NCI-H526 (cell line): ENCODE measurements at places on chromosomes 2 and 18.

DNA sequence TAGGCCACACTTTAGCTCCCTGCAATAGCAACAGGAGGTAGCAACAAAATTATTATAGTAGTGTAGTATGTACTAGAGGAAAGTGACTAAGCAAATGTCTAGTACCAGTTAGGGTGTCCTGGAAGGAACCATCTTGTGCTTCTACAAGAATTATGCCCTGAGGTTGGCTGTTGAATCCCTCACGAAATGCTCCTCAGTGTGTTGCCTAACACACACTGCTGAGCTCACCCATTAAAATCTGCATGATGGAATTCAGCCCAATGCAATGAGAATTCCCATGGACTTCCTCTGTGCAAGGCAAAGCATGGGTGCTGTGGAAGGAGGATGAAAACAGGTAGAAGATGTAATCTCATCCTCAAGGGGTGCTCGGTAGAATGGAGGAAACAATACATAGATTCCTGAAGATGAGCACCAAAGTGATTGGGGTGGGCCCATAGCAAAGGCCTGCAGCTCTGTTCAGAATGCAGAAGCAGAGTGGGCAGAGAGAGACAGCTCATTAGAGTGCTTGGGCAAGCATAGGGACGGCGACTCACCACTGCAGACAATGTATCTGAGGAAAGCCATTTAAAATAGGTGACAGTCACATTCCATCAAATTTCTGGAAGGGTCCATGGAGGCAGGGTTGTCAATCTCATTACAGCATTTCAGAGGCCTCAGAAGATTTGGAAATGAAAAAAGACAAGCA lies 1.2 kb upstream of the UGT1A7 start:
- no peak for DNase-seq

- no peak for DNase-seq
These were observed 6.5 kb downstream of the TTR start for GRCh38 chr18:31598021-31598805.

GRCh38 chr2:174846941-174847938 lies 83.0 kb upstream of the CHRNA1 start:
- DNase-seq = no peak

- DNase-seq = no peak
These were observed 5.7 kb upstream of the SNED1 start for GRCh38 chr2:240992572-240993291.

GRCh38 chr2:191625016-191625415 lies 52.9 kb upstream of the NABP1 start:
- no peak for DNase-seq

DNA sequence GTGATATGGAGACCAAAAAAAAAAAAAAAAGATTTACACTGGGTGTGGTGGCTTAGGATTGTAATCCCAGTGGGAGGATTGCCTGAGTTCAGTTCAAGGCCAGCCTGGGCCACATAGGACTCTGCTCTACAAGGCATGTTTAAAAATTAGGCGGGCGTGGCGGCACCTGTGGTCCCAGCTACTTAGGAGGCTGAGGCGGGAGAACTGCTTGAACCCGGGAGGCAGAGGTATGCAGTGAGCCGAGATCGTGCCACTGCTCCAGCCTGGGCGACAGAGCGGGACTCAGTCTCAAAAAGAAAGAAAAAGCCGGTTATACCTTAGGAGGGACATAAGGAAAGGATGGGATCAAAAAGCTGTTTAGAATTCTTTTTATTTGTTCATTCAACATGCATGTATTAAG lies 707 bp upstream of the SPDYA start:
- DNase-seq = no peak

DNA sequence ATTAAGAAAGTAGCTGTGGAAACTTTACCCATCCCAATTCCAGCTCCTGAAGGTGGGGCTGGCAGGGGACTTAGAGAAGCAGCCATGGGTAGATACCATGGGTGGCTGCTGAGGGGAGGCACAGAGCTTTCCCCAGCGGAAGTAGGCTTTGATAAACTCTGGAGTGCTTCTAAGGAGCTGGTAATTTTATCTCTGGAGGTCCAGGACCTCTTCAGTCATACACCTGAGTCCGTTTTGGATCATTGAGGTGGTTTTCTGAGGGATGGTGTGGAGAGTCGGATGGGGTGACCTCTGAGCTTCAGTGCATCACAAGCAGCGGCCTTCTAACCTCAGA lies 36.7 kb upstream of the BMP10 start:
- no peak for DNase-seq

GRCh38 chr2:71816815-71817214 lies 330.8 kb downstream of the CYP26B1 start:
- no peak for DNase-seq

- no peak for DNase-seq
These were observed 50.1 kb downstream of the ST3GAL5 start for GRCh38 chr2:85838641-85839040.

DNA sequence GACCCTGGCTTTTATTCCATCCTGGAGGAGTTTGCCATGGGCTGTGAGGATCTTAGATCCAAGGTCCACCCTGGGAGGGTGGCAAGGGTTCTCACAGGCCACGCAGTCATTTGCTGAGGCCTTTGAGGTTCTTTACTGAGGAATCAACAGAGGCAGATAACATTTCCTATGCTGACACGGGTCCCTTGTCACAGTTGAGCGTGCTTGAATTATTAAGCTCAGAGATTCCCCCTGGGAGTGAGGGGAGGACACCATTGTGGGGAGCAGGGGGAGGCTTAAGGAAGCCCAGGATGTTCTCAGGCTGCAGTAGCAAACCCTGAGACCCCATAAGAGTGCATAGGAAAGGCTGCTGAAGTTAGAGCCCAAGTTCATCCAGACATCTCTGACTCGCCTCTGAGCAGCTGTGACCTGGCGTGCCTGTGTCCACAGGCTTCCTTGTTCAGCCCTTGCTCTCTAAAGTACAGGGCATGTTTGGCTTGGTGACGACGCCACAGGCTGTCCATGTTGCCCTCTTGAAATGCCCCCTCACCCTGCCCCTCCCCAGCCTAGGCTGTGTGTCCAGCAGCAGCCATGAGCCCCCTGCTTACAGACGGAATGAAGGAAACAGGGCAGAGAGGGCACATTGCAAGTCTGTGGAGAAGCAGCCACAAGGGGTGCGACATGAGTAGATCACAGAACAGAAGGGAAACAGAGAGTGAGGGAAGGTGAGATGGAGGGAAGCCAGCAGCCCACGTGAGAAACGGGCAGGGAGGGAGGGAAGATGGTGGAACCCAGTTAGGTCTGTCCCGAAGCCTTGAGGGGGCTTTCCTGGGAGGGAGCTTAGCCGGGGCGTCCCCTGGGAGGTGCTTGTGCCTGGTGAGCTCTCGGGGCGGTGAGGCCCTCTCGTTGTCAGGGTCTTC lies 34.0 kb downstream of the NAPG start:
- DNase-seq = no peak

GRCh38 chr18:3180325-3180724 lies 39.4 kb downstream of the MYOM1 start:
- DNase-seq = no peak

- no peak for DNase-seq
These were observed 77.5 kb upstream of the ZFP36L2 start for GRCh38 chr2:43303889-43304288.

DNA sequence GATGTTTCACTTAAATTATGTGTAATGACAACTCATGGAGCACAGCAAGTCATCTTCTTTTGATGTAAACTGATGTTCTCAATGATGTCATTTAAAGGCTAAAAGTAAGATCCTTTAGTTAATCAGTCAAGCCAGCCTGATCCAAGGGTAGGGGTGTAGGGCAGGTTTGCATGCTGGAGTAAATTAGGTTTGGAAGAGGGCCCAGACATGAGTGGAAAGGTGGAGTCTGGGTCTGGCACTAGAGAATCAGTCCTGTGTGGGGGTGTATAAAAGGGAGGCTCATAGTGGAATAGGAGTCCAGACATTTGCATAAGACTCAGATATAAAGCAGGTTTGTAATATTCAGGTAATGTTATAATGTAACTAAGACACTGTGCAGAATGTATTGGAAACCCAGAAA lies 88.8 kb upstream of the NYAP2 start:
- DNase-seq = no peak

- no peak for DNase-seq
These were observed 206.8 kb upstream of the HDAC4 start for GRCh38 chr2:239607517-239608191.
